NCI-H524 (cell line): ENCODE measurements at places on chromosomes 11 and 22.

- DNase-seq = no peak
These were observed 261.6 kb upstream of the CADM1 start for GRCh38 chr11:115765803-115766239.

DNA sequence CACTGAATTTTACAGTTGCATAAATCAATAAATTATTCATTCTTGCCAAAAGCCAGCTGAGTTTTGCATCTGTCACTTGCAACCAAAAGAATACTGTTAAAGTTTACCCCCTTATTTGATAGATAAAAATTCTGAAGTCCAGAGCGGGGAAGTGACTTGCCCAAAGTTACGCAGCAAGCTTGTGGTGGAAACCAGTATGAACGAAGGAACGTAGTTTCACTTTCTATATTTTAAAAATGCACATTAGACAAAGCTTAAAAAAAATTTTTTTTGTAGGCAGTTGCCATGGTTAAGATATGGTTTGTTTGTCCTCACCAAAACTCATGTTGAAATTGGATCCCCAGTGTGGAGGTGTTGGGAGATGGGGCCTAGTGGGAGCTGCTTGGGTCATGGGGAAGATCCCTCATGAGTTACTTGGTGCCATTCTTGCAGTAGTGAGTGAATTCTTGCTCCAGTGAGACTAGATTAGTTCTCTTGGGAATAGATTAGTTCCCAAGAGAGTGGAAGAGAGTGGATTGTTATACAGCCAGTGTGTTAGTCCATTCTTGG, 46.3 kb upstream of the SEZ6L start:
- no peak for DNase-seq

- DNase-seq = no peak
These were observed 61.9 kb upstream of the CYP2D6 start for GRCh38 chr22:42192547-42192946.

DNA sequence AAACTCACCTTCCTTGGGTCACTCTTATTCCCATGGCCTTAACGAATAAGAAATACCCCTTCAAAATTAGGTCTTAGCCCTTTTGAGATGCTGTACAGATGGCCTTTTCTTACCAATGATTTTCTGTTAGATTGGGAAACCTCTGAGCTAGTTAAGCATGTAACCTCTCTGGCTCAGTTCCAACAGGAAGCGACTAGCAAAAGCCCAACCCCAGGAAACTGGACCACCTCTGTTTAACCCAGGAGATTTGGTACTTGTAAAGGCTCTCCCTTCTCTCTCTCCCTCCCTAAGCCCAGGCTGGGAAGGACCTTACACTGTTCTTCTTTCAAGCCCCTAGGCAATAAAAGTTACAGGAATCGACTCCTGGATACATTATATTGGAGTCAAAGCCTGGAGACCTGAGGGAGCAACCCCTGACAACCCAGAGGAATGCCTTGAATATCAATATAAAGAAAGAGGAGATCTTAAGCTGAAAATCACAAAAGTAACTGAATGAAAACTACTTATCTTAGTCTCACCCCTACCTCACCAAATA, 11.7 kb downstream of the APIP start:
- no peak for DNase-seq
